ENCODE measurements at places on chromosomes 3 and 15.

DNA sequence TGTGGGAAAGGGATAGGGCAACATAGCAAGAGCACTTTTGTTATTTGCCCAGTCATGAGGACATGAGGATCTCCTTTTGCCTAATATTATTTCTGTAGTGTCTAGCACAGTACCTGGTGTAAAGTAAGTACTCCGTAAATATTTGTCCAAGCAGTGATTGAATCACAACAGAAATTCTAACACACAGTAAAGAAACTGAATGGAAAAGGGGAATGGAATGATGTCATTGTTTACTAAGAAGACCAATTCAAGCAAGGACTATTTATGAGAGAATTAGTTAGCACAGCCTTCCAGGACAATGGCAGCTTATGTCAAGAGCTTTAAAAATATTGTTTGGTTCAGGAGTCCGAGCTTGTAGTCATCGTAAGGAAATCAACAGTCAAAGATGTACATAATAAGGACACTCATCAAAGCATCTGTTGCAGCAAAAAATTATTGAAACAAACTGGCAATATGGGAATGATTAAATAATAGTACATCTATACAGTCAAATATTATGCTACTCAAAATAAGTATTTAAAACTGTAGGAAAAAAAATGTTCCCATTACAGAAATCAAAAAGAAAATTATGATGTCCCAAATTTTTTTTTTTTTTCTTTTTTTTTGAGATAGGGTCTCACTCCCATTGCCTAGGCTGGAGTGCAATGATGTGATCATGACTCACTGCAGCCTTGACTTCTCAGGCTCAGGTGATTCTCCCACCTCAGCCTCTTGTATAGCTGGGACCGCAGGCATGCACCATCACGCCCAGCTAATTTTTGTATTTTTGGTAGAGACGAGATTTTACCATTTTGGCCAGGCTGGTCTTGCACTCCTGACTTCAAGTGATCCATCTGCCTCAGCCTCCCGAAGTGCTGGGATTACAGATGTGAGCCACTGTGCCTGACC is 17.9 kb downstream of the CAPN7 start:
- no peak for DNase-seq

DNA sequence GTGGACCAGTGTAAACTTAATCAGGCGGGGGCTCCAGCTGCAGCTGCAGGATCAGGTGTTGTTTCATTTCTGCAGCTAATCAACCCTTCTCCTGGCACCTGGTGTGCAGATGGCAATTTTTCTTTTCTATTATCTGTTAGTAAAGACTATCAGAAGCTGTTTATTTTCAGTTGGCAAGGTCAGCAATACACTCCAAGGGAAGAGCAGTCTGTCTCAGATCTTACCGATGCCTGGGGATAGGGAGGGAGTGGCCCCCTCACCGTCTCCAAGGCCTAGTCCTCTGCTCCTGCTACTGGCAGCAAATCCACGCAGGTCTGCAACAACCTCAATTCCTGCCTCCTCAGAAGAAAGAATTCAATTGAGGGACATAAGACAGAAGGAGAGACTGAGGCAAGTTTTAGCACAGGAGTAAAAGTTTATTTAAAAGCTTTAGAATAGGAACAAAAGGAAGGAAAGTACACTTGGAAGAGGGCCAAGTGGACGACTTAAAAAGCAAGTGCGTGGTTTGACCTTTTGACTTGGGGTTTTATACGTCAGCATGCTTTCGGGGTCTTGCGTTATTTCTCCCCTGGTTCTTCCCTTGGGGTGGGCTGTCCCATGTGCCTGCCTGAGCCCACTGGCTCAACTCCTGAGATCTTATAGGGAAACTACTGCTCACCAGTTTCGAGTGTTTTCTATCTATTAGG is 9.2 kb downstream of the CCRL2 start:
- no peak for DNase-seq

- no peak for DNase-seq
These were observed 48.5 kb upstream of the CTSH start for GRCh38 chr15:78993257-78993930.

DNA sequence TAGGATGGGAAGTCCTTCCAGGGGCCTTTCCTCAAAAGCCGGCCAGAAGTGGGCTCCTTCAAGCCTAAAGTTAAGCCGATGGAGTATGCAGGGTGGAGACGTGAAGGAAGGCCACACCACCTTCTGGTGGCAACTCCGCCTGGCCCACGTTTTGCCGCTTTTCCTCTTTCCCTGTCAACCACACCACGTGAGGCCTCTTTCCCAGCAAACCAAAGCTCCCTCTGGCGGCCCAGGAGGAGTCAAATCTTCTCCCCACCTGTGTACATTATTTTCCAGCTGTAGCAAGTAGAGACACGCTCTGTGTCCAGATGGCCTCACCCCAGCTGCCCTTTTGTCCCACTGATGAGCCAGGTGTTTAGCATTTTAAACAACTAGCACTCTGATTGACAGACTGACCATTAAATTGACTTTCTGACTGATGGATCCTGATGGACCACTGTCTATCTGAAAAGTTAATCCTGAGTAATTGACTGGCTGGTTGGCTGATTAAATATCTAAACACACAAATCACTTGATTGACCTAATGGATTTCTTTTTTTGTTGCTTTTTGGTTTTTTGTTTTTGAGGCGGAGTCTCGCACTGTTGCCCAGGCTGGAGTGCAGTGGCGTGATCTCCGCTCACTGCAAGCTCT is 59.6 kb upstream of the ZBTB38 start:
- no peak for DNase-seq

DNA sequence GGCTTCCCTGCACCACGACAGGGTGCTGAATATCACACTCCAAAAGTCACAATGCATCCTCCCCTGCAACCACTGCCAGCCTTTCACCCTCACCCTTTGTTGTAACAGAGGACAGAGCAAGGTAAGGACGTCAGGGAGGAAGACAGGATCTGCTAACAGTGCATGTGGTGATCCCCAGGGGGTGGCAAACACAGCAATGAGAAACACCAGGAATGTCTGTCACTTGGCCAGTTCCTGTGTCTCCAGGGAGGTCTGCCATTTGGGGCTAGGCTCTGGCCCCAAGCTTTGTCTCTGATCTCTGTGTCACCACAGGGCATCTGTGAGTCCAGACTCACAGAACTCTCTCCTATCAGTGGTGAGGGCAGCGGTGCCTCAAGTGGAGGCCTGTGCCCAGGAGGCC is 54.3 kb upstream of the SLC24A5 start:
- no peak for DNase-seq

DNA sequence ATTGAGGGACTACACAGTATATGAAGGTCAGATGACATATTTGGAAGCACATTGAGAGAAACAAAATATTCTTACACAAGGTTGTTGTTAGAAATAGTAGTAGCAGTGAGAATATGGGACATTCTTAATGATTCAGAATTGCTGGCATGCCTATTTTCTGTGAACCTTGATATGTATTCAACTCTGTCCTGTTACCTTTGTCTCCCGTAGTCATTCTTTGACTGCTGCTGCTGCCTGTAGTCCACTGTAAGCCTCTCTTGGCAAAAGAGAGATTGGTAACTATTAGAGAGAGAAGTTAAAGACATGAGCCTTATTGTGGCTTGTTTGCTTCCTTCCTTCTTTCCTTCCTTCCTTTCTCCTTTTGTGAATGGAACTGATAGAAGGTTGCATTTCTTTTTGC is 64.5 kb downstream of the TCF12 start:
- no peak for DNase-seq

- no peak for DNase-seq
These were observed 309.6 kb upstream of the GOLIM4 start for GRCh38 chr3:168405288-168405687.

DNA sequence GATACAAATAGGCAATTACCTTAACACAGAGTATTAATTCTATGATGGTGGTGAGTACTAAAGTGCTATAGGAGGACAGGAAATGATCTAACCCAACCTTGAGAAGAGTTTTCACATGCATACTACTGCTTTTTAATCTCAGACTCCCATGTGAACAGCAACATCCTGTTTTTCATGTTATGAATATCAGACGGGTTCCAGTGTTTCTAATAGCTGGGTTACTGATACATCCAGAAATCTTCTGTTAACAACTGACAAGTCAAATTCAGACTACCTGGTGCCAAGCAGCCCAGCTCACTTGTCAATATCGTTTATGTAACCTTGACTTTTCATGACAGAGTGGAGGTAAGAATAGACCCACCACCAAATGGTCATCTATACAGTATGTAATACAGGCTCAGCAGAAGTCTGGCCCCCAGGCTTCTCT is 220.2 kb upstream of the COL8A1 start:
- no peak for DNase-seq

GRCh38 chr3:147737376-147737775 is 328.2 kb downstream of the ZIC1 start:
- DNase-seq: no peak

DNA sequence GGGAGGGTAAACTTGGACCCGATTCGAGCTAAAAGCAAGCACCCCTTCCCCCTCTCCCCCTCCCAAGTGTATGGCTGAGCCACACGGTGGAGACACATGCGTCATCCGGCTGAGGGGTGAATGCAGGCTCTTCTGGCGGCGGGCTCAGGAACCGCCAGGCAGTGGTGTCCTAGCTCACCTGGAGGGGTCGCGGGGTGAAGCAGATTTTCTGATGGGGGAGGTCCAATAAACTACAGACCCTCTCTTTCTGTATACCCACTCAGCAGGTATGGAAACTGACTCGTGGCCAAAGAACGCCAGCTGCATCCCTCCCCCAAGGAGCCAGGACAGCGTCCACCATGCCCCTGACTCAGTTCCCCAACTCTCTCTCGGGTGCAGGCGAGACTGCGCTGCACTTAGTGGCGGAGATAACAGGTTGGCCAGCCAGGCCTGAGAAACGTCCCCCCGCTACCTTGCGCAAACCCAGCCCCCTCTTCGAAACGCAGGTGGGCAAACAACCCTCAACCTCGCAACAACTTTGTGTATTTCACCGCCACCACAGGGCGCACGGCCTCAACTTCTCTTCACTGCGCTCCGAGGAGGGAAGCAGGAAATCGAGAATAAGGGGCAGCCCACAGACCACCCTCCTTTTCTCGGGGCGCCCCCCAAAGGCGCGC is 1.3 kb downstream of the MAGI1 start:
- no peak for DNase-seq

GRCh38 chr15:58288592-58288991 is 143.2 kb upstream of the LIPC start:
- no peak for DNase-seq

- no peak for DNase-seq
These were observed 49.9 kb downstream of the CASR start for GRCh38 chr3:122233101-122233952.

- no peak for DNase-seq
These were observed 9.2 kb downstream of the RAB8B start for GRCh38 chr15:63198371-63199250.
